RCC 7860 (cell line): ENCODE measurements at places on chromosomes 3 and 15.

DNA sequence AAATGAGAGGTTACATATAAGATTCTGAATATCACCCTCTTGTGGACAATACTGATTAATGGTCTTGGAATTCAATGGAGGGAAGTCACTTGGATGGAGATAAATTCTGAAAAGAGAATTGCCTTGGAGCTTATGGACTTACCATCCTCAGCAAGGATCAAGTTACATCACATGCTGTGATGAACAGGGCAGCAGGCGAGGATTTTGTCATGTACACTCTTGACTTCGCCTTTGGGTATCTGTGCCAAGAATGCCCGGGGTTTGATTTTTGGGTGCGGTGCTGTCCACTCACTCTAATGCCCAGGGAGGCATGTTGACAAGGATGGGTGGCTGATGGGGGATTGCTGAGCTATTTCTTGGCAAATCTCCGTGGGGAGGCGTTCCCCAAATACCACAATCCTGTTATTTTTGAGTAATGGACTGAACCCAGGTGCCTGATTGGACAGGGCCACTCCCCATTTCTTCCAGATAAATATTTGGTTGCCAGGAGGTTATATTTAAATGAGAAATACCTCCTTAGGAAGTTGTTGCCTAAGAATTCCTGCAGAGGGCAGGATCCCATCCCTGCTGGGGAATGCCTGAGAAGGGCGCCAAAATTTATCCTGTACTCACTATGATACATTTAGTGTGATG is 96.3 kb downstream of the TPRG1 start:
- DNase-seq: no peak

GRCh38 chr15:92749216-92749615 is 93.6 kb upstream of the FAM174B start:
- DNase-seq: no peak

DNA sequence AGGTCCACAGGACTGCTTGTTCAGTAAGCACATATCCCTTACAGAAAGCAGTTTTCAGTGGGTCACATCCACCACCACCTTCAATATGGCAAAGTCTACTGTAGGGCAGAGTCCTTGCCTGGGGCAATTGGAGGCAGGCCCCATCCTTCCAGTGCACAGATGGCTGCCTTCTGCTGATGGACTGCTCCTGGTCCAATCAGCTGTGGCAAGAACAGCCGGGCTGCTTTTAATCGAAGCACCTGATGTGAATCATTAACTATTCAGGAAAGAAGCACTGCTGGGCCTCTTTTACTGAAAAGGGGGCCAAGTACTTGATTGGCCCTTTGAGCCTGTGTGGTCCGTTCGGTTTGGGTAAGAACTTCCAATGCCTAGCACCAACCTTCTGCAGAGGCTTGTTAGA is 24.4 kb downstream of the LARS2 start:
- DNase-seq: no peak

DNA sequence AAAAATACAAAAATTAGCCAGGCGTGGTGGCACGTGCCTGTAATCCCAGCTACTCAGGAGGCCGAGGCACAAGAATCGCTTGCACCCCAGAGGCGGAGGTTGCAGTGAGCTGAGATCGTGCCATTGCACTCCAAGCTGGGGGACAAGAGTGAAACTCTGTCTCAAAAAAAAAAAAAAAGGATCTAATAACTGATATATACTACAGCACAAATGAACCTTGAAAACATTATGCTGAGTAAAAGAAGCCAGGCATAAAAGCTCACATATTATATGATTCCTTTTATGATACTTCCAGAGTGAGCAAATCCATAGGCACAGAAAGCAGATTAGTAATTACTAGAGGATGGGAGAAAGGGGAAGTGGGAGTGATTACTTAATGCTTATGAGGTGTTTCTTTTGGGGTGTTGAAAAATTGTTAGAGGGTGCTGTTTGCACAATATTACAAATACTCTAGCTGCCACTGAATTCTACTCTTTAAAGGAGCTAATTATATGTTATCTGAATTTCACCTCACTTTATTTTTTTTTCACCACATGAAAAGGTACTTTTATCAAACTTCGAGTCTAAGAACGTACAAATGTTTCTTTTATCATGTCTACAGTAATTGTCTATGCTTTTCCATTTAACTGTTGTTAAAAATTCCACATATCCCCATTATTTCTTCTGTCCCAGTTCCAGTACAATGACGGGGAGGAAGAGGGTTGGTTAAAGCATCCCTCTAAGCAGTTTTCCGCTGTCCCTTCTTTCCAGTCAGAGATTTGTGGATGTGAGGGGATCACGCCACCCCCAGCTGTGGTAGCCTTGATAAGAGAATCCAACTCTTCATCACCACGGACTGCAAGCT is 77.7 kb upstream of the FAM174B start:
- DNase-seq: no peak

- DNase-seq: peak; percentile 11
Measured at GRCh38 chr3:69439643-69440270, 53.9 kb upstream of the FRMD4B start.

DNA sequence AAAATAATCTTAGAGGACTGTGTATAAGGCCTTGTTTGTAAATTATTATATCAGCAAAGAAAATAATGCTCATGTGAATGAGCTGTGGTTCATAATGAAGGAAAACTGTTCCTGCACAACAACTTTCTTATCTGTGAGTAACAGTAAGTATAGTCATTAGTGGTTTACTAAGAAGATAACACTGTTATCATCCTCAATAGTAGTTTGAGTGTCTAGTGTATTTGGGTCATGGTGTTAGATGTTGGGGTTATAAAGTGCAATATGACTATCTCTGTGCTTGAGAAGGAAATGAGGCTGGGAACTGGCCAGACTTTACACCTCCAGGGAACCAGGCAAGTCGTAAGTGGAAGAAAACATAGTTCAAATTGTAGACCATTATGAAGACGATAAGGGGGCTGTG is 15.6 kb downstream of the VPS8 start:
- DNase-seq: no peak

GRCh38 chr3:144052275-144052674 is 80.7 kb downstream of the DIPK2A start:
- no peak for DNase-seq

DNA sequence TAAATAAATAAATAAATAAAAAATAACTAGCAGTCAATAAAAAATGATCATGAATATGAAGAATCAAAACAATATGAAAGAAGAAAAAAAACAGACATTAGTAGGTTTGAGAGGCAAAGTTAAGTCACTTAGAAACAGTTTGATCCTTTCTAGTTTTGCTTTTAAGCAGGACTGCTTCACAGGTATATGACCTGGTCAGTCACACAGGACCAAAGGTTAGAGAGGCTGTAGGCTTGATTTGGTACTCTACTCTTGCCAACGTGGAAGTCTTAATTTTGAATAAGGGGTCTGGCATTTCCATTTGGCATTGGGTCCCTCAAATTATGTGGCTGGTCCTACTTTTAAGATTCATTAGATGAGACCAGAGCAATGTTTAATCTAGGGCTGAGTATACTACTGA is 441.7 kb upstream of the NECTIN3 start:
- no peak for DNase-seq

DNA sequence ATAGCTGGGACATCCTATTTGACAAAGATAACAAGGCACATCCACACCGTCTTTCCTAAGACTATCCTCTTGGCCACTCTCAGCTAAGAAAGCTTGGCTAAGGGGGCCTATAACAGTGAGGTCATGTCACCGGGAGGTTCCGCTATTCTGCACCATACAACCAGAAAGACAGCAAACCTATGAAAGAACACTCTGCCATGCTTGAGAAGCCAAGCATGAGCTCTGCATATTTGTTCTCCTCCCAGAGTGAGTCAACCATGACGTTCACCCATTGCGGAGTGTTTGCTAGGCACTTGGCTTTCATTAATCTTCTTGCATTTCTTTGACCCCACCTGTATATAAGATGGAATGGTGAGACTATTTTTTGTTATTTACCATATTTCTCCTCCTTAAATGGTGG is 141.2 kb downstream of the GMNC start:
- peak; percentile 92 for DNase-seq

- DNase-seq: no peak
Measured at GRCh38 chr15:48394970-48395369, 63.7 kb downstream of the DUT start.

GRCh38 chr3:42822828-42823227 is 13.6 kb downstream of the ACKR2 start:
- no peak for DNase-seq

DNA sequence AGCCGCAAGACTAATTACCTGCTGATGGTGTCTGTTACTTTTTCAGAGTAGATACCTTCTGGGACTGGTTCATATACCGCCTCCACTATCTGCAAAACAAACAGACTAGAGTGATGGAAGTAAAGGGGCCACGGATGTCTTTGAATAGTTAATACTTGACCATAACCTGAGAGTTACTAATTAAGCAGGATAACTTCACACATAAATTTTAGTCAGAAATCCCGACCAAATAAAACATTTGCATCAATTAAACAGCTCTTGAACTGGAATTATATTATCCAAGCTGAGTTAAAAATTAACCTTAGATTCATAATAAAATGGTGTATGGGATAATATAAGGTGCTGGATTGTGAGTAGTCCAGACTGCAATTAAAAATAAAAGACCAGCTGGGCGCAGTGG is 167.7 kb downstream of the NEK10 start:
- no peak for DNase-seq

DNA sequence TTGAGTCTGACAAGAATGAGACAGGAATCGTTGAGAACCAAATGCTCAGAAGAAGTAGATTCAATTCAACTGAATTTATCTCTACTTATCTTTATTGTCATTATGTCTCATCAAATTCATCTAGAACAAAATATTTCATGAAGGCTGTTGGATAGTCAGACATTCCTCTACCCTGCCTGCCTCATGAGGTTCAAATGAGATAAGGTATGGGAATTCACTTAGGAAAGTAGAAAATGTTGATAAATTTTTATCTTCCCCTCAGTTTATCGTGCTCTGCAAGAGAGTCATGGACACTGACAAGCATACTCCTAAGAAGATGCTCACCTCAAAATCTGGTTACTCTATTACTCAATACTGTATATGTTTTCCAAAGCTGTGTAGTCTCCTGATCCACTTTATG is 149.7 kb upstream of the CDIN1 start:
- DNase-seq: no peak

- DNase-seq: no peak
Measured at GRCh38 chr3:60574046-60574769, 677.0 kb downstream of the FHIT start.

DNA sequence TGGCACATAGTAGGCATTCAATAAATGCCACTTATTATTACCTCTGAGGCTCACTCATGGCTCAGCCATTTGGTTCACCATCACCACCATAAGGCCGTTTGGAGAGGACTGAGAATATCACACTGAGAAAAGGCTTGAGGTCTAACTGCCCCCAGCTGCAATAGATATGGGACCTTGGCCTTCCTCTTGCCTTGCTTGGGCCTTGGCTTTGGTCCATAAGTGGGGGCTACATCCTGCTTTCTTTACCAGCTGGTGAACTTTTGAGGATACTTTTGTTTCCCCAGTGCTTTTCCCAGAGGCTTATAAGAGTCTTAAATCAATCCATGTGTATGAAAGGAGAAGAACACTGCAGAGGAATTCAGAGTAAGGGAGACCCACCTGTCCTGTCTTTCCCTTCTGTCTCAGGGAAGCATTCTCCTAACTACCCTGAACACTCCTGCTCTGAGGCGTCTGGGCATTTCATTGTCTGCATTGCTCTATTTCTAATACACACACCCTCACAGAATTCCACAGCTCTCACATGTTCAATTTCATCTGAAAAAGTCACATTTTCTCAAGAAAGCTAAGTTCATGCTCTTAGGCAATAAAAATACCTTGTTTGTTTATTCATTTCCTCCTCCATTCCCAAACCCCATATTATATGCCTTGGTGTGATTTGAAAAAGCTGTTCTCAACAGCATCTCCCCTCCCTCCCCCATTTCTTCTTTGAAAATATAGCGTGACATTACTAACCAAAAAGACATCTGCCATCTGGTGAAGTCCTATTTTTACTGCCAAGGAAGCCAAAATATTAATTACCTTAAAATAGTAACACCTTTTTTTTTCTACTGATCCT is 22.5 kb upstream of the KCNMB2 start:
- DNase-seq: no peak

DNA sequence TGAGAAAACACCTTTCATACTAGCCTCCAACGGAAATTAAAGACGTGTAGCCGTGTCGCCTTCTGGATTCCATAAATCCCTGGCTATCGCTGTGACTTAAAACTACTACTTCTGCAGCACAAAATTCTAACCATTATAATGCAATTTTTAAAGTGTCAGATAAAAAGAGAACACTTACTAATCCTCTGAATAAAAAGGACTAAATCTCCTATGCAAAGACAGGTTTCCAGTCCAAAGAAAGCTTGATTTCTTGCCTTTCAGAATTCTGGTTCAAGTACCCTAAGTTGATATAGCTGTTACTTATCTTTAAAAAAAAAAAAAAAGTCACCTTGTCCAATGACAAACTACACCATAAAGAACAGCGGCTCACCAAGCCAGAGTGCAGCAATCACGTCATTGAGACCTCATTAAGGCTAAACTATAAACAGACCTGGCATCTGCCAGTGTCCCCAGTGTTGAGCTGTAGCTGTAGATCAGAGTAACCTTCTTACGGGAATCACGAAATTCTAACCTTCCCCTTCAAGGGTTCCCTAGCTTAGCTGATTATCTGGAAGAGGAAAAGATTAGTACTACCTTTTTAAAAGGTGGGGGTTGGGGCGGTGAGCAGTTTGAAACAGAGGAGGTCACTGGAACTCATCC is 2.2 kb downstream of the ABCC5 start:
- no peak for DNase-seq

- peak; percentile 29 for DNase-seq
Measured at GRCh38 chr3:39126532-39127071, 19.1 kb downstream of the TTC21A start.
